ENCODE measurements at places on chromosomes 1 and 21. TPM values are rescaled to one million over a fixed set of nuclear protein-coding genes. Genes with fewer than 3 reads are reported as not detected.

GPX7 gene
- total RNA-seq = 125 TPM

TINAGL1 gene
- total RNA-seq = 230 TPM

FAM167B gene
- not detected for total RNA-seq

NPPB gene
- not detected for total RNA-seq

CNR2 gene
- not detected for total RNA-seq

PLD5 gene
- total RNA-seq = 2.4 TPM

FBXO2 gene
- total RNA-seq = 7.2 TPM

WDR64 gene
- total RNA-seq = 0.21 TPM

PAQR7 gene
- total RNA-seq = 14.9 TPM

ITLN2 gene
- not detected for total RNA-seq

- H3K4me3 ChIP-seq = no peak overlapping the region
- no peaks in the 10 kb centered on the region for H3K4me1 ChIP-seq
- DNase-seq = no peak
- no peaks in the 10 kb centered on the region for H3K36me3 ChIP-seq
- H3K27ac ChIP-seq = no peak overlapping the region
Measured at GRCh38 chr1:98988904-98989555, 15.6 kb downstream of the PLPPR5 start.

- no peaks in the 10 kb centered on the region for H3K36me3 ChIP-seq
- H3K4me1 ChIP-seq = no peaks in the 10 kb centered on the region
- no peak for DNase-seq
- no peaks in the 10 kb centered on the region for H3K27me3 ChIP-seq
Measured at GRCh38 chr1:84705513-84705912, 15.3 kb upstream of the SSX2IP start.

DNA sequence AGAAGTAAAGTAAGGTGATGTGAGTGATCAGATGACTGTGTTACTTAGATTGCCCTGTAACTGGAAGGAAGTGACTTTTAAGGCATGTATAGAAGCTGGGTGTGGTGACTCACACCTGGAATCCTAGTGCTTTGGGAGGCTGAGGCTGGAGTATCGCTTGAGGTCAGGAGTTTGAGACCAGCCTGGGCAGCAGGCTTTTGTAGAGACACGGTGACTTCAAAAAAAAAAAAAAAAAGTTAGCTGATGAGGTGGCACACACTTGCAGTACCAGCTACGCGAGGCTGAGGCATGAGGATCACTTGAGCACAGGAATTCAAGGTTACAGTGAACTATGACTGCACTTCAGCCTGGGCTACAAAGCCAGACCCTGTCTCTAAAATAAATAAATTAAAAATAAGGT lies 2.3 kb upstream of the USP16 start:
- H3K36me3 ChIP-seq = no peaks in the 10 kb centered on the region
- no peak for DNase-seq
- H3K27ac ChIP-seq = no peak overlapping the region
- no peaks in the 10 kb centered on the region for H3K4me1 ChIP-seq
- H3K27me3 ChIP-seq = no peaks in the 10 kb centered on the region

GRCh38 chr1:31811605-31812004 lies 4.2 kb downstream of the SPOCD1 start:
- H3K27ac ChIP-seq = no peak overlapping the region
- DNase-seq = no peak
- no peaks in the 10 kb centered on the region for H3K36me3 ChIP-seq

DNA sequence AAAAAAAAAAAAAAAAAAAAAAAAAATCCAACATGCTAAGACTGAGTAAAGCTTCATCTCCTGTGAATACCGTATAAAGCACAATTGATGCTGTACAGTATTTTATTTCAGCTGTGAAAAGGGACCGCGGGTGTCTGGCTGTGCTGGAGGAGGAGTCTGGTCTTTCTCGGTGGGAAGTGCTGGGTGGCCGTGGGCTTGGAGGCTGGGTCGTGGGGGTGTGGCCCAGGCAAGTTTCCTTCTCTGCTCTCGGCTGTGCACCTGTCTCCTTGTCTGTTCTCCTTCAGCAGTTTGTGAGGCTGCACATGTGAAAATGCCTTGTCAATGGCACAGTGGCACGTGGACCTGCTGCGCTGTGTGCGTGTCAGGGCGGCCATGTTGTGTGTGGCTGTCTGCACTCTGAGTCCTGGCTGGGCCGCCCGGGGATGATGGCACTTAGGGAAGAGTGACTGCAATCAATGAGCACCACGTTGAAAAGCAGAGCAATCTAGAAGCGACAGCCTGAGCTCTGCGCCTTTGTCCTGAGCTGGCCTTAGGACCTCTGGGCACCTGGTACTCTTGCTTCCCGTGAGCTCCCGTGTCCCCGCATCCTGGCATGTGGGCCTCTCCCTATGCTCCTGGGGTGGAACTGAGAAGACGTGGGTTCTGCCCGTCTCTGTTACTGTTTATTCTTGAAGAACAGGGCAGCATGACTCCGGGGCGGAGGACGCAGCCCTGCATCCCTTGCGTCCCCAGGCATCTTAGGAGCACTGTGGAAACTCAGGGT lies 14.5 kb downstream of the AGPAT3 start:
- H3K27ac ChIP-seq = no peak overlapping the region
- DNase-seq = no peak
- no peaks in the 10 kb centered on the region for H3K27me3 ChIP-seq
- H3K36me3 ChIP-seq = no peaks in the 10 kb centered on the region
- H3K4me1 ChIP-seq = peaks cover 6% of the 10 kb centered on the region

DNA sequence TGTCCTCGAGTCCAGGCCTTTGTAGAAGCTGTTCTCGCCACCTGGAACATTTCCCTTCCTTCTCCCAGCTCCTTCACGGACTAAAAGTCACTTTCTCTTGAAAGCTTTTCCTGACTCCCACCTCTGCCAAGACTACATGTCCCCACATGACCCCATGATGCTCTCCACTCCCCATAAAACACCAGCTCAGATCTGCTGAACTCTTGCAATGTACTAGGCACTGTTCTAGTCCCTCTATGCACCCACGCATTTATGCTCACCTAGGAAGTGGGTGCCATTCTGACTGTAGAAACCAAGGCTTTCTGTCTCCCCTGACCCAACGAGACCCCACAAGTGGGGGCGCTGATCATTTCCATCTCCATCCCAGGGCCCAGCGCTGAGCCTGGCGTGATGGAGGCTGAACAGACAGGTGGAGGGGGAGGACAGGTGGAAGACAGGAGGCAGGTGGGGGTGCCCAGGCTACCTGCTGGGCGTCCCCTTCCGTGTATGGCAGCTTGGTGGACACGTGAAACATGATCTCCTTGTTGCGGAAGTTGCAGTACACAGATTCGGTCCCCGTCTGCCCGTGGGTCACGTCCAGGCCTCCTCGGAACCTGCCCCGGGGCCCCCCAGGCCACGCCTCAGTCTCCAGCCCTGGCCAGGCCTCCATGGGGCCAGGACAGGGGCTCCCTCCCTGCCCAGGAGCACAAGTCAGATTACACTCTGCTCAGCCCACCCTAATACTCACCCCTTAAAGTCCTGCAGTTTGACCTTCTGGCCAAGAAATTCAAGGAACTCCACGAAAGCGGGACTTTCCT lies 58.0 kb downstream of the RAP1GAP start:
- H3K4me1 ChIP-seq = no peaks in the 10 kb centered on the region
- no peak for DNase-seq
- H3K27ac ChIP-seq = no peak overlapping the region
- no peak overlapping the region for H3K4me3 ChIP-seq
- H3K36me3 ChIP-seq = no peaks in the 10 kb centered on the region
- no peaks in the 10 kb centered on the region for H3K27me3 ChIP-seq

DNA sequence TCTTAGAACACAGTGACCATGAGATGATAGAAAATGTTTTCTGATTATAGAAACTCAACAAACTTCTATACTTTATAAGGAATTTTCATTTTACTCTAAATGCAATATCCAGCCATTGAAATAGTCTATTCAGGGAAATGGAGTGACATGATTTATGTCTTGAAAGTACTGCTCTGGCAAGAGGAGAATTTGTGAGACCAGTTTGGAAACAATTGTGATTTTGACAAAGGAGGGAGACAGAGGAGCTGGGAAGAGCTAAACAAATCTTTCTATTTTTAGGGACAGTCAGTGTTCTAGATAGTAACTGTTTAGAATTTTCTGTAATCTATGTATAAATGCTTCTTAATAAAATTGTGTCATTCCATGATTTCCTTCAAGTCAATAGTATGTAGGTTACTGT lies 252.3 kb downstream of the FMN2 start:
- no peaks in the 10 kb centered on the region for H3K4me1 ChIP-seq
- H3K27ac ChIP-seq = peak overlapping the region; percentile 43
- H3K4me3 ChIP-seq = no peak overlapping the region
- no peaks in the 10 kb centered on the region for H3K27me3 ChIP-seq
- H3K36me3 ChIP-seq = no peaks in the 10 kb centered on the region

DNA sequence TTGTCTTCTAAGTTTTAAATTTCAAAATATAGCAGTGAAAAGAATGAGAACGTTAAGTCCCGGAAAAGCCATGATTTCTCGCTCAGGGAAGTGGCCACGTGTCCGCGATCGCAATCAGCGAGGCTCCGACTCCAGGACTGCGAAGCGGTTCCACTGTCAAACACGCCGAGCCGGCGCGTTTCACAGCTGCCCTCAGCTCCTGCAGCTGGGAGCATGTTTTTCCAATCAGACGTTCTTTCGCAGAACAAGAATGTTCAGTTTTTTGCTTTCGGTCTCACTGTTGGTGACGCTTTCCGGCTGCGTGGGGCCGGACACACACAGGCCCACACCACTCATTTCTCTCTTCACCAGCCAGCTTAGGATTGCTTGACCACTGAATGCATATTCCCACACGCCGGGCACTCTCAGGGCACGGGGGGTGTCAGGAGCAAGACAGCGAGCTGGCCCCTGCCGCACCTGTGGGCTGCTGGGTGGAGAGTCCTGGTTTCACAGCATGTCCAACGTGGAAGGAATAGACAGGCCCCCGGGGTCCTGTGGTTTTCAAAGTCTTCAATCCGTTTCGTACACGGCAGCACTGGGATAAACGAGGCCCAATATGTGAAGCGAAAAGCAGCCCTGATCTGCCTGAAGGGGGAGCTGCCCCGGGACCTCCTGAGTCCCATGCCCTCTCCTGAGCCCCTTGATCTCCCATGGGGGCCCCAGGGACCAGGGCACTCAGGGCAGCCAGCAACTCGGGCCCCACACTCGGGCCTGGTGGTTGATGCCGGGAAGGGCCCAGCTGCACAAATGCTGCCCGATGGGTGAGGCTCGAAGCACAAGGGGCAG lies 47.3 kb upstream of the COL18A1 start:
- no peak overlapping the region for H3K4me3 ChIP-seq
- H3K27me3 ChIP-seq = no peaks in the 10 kb centered on the region
- peaks cover 4% of the 10 kb centered on the region for H3K4me1 ChIP-seq
- peak overlapping the region; percentile 77 for H3K27ac ChIP-seq
- H3K36me3 ChIP-seq = no peaks in the 10 kb centered on the region

DNA sequence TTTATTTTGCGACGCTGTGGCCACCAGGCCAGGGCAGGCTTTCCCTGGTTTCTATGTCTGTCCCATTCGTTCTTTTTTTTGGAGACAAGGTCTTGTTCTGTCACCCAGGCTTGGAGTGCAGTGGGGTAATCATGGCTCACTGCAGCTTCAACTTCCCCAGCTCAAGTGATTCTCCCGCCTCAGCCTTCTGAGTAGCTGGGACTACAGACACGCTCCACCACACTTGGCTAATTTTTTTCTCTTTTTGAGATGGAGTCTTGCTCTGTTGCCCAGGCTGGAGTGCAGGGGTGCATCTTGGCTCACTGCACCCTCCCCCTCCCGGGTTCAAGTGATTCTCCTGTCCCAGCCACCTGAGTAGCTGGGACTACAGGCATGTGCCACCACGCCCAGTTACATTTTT lies 43.4 kb upstream of the WNT4 start:
- no peaks in the 10 kb centered on the region for H3K4me1 ChIP-seq
- H3K27ac ChIP-seq = no peak overlapping the region
- no peak overlapping the region for H3K4me3 ChIP-seq
- DNase-seq = no peak
- H3K36me3 ChIP-seq = no peaks in the 10 kb centered on the region

DNA sequence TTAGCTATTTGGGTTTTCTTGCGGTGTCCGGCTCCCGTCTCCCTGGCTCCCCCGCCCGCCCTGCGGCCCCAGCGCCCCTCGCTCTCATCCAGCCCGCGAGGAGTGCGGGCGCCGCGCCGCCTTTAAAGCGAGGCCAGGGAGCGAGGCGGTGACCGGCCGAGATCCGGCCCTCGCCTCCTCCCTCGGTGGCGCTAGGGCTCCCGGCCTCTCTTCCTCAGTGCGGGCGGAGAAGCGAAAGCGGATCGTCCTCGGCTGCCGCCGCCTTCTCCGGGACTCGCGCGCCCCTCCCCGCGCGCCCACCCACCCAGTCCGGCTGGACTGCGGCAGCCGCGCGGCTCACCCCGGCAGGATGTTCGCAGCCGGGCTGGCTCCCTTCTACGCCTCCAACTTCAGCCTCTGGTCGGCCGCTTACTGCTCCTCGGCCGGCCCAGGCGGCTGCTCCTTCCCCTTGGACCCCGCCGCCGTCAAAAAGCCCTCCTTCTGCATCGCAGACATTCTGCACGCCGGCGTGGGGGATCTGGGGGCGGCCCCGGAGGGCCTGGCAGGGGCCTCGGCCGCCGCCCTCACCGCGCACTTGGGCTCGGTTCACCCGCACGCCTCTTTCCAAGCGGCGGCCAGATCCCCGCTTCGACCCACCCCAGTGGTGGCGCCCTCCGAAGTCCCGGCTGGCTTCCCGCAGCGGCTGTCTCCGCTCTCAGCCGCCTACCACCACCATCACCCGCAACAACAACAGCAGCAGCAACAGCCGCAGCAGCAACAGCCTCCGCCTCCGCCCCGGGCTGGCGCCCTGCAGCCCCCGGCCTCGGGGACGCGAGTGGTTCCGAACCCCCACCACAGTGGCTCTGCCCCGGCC lies 492 bp downstream of the HLX start:
- no peaks in the 10 kb centered on the region for H3K36me3 ChIP-seq
- H3K27me3 ChIP-seq = peaks cover 16% of the 10 kb centered on the region
- peaks cover 9% of the 10 kb centered on the region for H3K4me1 ChIP-seq

GRCh38 chr1:178537382-178538090 lies 24.6 kb downstream of the TEX35 start:
- no peaks in the 10 kb centered on the region for H3K36me3 ChIP-seq
- no peak overlapping the region for H3K4me3 ChIP-seq
- H3K27me3 ChIP-seq = no peaks in the 10 kb centered on the region

GRCh38 chr1:99327357-99327756 lies 63.1 kb downstream of the PLPPR4 start:
- H3K27me3 ChIP-seq = no peaks in the 10 kb centered on the region
- DNase-seq = no peak
- no peaks in the 10 kb centered on the region for H3K36me3 ChIP-seq
- no peak overlapping the region for H3K4me3 ChIP-seq

- DNase-seq = no peak
- no peak overlapping the region for H3K27ac ChIP-seq
- no peak overlapping the region for H3K4me3 ChIP-seq
- no peaks in the 10 kb centered on the region for H3K27me3 ChIP-seq
- H3K36me3 ChIP-seq = no peaks in the 10 kb centered on the region
- H3K4me1 ChIP-seq = no peaks in the 10 kb centered on the region
Measured at GRCh38 chr1:87219141-87219540, 109.5 kb upstream of the LMO4 start.

- no peaks in the 10 kb centered on the region for H3K27me3 ChIP-seq
- H3K27ac ChIP-seq = no peak overlapping the region
- H3K4me3 ChIP-seq = no peak overlapping the region
- DNase-seq = no peak
Measured at GRCh38 chr1:47191940-47192457, 2.2 kb upstream of the PDZK1IP1 start.

GRCh38 chr1:23546897-23547584 lies 12.3 kb downstream of the ID3 start:
- DNase-seq = no peak
- no peaks in the 10 kb centered on the region for H3K36me3 ChIP-seq
- H3K27ac ChIP-seq = no peak overlapping the region
- H3K27me3 ChIP-seq = no peaks in the 10 kb centered on the region
- H3K4me1 ChIP-seq = no peaks in the 10 kb centered on the region

GRCh38 chr1:116763787-116764465 lies 9.7 kb downstream of the CD2 start:
- no peaks in the 10 kb centered on the region for H3K4me1 ChIP-seq
- DNase-seq = no peak
- no peaks in the 10 kb centered on the region for H3K27me3 ChIP-seq
- H3K36me3 ChIP-seq = no peaks in the 10 kb centered on the region

All from uterus (tissue), 4 donors.